Epithelial cell of proximal tubule (primary cell): ENCODE measurements at places on chromosomes 12 and 14. TPM values are rescaled to one million over a fixed set of nuclear protein-coding genes. Genes with fewer than 3 reads are reported as not detected.

The RPGRIP1 gene
- total RNA-seq, result 0.07 TPM in 1 of 2 replicates, not detected in the other

The KLHDC1 gene
- total RNA-seq, result 0.17 and 0.22 TPM in 2 replicates

The HSPB8 gene
- total RNA-seq, result 18.6 and 32.3 TPM in 2 replicates

The A2ML1 gene
- total RNA-seq, result 0.22 TPM in 1 of 2 replicates, not detected in the other

The KRT72 gene
- not detected in 2 replicates for total RNA-seq

The RNASE7 gene
- total RNA-seq, result 0.86 TPM in 1 of 2 replicates, not detected in the other

DNA sequence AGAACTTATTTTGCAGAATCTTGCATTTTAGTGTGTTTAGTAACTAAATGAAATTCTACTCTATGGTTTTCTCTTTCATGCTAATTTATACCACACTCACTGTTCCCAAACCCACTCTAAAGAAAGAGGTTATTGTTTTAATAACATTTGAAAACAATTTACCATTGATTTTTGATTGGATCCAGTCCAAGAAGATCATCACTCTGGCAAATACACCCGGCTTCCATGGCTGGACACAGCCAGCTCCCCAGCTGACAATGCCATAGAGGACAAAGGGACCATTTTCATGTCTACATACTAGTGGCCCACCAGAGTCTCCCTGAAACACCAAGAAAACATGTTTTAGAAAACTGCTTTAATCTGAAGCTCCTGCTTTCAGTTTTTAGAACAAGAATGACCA, 42.4 kb downstream of the OVCH1 start:
- no peak for DNase-seq

GRCh38 chr12:132422381-132423043, 67.4 kb upstream of the FBRSL1 start:
- DNase-seq, result no peak

DNA sequence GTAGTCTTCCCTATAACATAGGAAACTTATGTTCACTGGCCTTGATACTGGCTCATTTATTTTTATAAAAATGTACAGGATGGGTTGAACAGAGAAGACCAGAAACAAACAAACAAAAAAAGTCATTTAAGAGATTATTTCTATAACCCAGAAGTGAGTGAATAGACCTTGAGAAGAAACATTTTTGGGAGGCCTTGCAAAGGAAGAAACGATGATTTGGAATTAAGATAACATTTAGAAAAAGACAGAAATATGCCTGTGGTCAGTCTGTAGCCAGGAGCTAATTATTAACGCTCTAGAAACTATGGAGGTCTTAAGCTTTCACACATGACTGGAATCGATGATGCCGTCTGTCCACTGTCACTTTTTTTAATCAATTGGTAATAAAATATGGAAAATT, 264.0 kb downstream of the EGLN3 start:
- DNase-seq, result no peak

DNA sequence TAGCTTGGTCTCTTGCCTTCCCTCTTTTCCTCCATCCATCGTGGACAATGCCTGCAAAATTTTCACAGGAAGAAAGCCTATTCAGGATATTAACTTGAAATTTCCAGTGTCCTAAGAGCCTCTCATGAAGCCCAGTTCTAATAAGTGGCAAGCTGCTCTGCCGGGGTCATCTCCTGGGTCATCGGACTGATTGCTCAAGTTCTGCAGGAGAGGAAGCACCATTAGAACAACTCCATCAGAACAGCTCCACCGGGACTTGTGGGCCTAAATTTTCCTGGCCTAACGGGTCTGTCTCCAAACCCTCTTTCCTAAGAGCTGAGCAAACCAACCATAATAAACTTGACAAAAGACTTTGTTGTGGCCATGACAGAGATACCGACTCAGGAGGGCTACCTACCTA, 13.9 kb downstream of the ERG28 start:
- no peak for DNase-seq

DNA sequence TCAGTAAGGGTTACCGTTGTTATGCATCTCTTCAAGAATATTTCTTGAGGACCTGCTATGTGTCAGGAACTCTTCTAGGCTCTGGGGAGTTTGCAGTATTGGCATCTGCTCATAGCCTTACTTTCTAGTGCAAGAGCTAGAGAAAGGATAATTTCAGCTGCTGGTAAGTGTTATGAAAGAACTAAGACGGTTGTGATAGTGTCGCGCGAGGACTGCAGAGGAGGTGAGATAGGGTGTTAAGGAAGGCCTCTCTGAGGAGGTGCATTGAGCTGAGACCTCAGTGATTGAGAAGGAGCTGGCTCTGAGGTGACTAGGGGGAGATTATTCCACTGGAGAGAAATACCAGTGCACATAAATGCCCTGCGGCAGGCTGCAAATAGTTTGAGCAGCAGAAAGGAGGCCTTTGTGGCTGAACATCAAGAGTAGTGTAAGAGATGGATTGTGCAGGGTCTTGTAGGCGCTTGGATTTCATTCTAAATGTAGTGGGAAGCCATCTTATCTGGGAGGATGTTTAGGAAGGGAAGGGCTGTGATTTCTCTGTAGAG, 824 bp downstream of the DDX55 start:
- no peak for DNase-seq

GRCh38 chr12:130162267-130162666, at the start of gene FZD10:
Gene FZD10, plus strand, starts transcription at chr12:130162464. Its CDS starts 479 bp downstream, at chr12:130162943.
- DNase-seq, result no peak

DNA sequence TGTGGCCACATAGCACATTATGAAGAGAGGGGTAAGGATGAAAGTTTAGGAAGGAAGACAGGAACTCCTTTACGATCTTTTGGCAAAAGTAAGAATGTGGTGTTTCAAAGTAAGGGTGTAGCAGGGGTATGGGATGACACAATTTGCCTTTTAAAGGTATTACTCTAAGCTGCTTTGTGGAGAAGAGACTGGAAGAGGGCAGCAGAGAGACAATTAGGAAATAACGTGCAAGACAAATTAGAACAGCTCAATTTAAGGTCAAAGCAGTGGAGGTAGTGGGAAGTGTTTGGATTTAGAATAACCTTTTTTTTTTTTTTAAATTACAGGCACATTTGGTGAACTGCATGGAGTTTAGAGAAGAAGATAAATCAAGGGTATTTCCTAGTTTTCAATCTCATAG, 342.6 kb downstream of the NOVA1 start:
- peak; percentile 4 for DNase-seq

DNA sequence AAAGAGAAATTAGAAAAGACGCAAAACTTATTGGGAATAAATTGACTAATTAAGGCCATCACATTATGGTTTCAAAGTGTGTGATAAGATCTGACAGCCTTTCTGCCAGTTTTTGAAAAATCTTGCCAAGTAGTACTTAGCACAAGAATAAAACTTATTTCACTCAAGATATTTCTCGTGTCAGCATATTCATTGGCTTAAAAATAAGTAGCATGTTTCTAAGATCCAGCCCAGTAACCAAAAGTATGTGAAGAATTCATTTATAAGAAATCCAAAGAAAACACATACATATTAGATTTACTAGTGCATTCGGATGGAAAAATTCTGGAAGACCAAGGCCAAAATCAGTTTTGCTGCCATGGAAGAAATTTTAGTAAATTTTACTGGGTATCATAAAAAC, 1135.0 kb downstream of the GALC start:
- peak; percentile 63 for DNase-seq

- DNase-seq, result no peak
These were observed 70.8 kb downstream of the RNF34 start for GRCh38 chr12:121470751-121471150.

GRCh38 chr12:122275459-122275858, 9.2 kb upstream of the VPS33A start:
- DNase-seq, result no peak

DNA sequence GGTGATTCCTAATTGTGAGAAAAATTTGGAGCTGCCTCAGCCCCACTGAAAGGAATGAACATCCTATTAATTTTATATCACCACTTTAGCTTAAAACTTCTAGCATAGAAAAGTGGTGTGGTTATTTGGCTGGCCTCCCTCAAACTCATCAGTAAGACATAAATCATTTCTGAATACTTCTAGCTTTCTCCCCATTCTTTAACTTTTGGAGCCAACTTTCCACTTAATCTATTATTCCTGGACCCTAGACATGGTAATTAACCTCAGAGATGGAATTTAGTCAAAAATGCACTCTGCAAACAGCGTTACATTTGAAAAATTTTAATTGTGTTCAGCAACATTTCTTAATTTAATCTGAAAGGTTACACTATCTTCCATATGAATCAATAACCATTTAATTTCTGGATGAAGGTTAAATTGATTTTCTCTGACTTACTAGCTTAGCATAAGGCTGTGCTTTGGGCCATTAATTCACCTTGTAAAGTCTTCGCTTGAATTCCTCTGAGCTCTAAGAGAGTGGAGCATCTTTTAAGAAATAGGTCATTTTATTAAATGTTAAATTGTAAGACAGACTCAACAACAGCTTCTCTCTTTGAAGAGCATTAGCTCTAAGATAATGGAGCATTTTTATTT, 753.6 kb upstream of the STXBP6 start:
- no peak for DNase-seq

DNA sequence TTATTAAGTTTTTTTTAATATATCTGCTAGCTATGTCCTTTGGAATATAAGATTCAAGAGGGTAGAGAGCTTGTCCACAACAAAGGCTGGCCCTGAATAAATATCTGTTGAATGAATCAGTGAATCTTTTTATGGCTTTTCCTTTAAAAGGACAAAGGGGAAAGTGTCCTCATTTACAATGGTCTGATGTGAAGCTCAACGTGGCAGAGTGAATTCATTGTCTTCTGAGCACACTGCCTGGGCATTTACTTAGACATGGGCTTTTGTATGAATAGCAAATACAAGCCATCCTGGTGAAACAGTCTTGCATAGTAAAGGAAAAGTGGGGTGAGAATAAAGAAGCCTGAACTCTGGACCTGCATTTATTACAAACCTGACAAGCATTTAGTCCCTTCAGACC, 201.2 kb downstream of the NELL2 start:
- no peak for DNase-seq

DNA sequence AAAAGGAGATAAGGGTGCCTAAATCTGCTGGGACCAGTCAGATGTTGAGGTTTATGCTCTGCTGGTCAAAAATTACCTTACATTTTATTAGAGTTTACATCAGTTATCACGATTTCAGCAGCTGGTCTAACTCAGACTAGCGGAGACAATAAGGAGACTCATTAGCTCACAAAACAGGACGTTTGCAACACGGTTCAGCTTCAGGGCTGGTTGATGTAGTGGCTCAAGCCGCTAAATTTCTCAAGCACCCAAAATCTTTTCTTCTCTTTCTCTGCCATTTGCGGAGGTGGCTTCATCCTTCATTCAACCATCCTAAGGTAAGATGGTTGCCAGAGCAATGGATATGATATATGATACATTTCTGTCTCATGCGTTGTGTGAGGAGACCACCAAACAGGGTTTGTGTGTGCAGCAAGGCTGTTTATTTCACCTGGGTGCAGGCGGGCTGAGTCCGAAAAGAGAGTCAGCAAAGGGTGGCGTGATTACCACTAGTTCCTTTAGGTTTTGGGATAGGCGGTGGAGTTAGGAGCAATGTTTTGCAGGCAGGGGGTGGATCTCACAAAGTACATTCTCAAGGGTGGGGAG, 30.3 kb upstream of the CLIP1 start:
- DNase-seq, result no peak
